ENCODE measurements at places on chromosomes 3 and 15.
A peak's percentile ranks its signal among the peaks of the same experiment; 100 is the strongest.

DNA sequence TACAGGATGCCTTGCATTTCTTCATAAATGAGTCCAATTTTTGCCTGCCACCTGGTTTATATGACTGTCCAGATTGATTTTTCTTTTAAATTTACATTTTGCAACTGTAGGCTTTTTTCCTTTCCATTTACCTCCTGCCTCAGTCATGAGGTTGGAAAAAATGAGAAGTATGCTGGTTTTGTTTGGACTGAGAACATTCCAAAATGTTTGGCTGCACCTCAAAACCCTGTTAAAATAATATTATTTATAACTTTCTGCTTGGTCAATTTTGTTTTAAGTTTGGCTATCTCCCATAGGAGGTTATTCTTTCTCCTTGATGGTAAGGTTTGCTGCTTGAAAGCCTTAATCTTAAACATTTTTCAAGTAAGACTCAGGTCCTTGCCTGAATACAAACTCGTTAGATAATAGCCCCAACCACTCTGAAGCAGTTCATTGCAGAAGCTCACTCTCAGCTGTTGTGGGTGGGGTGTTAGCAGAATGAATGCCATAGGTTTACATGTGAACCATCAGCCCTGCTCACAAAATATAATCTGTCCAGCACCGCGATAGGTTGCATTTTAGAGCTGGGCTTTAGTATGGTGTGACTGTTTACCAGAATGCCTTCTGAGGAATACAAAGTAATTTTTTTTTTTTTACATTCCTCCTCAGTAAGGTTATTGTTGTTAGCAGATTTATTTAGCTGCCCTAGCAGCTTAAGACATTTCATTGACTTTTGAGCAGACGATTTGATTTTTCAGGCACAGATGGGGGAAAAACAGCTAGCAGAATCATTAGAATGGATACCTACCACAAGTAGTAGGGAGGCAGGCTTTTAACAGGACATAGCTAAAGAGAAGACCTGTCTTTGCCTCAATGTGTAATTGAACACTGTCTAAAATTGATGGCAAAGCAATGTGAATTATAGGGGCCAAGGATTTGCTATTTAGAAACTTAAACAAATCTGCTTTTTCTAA is 630.8 kb upstream of the KCNMB2 start:
- DNase-seq: no peak

- no peak for DNase-seq
Measured at GRCh38 chr3:141996437-141996836, 120.0 kb downstream of the ATP1B3 start.

DNA sequence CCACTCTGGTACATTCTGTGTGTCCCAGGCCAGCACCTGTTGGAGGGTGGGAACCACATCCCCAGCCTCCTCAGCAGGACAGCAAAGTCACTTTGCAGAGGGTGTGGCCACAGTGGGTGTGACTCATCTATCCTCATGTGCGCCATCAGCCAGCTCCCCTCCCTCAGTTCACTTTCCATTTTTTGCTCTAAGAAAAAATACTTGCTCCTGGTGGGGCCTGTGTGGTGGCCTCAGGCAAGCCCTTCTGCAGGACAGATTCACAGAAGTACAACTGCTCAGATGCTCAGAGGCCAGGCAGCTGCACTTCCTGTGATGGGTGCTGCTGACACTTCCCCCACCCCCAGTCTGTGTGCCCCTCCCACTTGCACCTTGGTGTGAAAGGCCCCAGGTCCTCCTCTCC is 78.3 kb upstream of the ALDH1L1 start:
- no peak for DNase-seq

- peak; percentile 26 for DNase-seq
Measured at GRCh38 chr3:71050538-71051258, 532.8 kb downstream of the FOXP1 start.

DNA sequence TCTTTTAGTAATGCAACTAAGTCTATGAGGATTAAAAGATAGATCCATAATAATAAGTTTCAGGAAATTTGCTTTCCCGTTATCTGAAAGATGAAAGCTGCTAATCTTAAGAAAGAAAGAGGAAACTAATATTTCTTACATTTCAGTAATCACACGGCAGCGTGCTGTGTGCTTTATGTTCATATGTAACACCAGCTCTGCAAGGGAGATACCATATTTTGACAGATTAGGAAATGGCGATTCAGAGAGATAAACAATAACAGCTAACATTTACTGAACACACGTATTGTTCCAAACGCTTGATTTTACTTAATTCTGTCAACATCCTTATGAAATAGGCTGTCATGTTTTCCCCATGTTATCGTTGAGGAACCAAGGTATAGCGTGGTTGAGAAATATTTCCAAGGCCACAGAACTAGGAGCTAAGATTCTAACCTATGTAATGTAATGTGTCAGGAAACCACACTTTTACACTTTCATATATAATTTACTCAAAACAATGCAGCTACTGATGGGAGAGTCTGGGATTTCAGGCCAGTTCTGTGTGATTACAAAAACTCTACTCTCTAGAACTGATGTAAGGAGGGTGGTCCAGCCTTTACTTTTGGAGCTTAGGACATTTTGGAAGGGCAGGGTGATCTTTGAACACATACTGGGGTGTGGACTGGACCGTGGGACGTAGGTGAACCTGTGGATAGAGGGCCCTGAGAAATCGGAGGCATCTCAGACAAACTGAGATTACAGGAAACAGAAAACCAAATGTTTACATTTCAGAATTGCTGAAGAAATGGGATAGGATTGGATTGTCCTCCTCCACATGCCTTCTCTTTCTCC is 100.6 kb downstream of the IL1RAP start:
- DNase-seq: no peak

- no peak for DNase-seq
Measured at GRCh38 chr3:165440380-165440779, 244.2 kb upstream of the SLITRK3 start.

DNA sequence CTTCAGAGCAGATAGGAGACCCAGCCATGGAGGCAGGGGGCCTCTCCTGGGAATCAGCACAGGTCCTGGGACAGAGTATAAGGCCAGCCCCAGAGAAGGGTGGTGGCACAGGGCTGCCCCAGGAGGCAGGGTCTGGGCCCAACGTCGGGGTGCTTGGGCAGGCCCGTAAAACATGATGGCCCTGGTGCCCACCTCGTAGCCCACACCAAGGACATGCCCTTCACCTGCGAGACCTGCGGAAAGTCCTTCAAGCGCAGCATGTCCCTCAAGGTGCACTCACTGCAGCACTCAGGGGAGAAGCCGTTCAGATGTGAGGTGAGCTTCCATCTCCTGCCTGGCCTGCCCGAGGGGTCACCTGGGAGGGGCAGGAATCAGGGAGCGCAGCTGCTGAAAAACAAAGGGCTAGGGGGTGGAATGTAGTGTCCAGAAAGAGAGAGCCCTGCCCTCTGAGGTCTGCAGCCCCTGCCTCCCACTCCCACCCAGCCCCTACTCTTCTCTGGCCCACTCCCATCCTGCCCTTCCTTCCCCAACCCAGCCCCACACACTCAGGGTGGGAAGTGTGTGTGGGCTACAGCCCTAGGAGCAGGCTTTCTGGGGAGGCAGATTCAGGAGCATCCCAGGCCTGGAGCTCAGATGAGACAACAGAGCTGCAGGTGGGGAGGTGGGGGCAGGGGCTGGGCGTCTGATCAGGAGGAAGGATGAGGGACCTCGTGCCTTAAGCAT is 9.5 kb downstream of the ZBTB47 start:
- DNase-seq: no peak

DNA sequence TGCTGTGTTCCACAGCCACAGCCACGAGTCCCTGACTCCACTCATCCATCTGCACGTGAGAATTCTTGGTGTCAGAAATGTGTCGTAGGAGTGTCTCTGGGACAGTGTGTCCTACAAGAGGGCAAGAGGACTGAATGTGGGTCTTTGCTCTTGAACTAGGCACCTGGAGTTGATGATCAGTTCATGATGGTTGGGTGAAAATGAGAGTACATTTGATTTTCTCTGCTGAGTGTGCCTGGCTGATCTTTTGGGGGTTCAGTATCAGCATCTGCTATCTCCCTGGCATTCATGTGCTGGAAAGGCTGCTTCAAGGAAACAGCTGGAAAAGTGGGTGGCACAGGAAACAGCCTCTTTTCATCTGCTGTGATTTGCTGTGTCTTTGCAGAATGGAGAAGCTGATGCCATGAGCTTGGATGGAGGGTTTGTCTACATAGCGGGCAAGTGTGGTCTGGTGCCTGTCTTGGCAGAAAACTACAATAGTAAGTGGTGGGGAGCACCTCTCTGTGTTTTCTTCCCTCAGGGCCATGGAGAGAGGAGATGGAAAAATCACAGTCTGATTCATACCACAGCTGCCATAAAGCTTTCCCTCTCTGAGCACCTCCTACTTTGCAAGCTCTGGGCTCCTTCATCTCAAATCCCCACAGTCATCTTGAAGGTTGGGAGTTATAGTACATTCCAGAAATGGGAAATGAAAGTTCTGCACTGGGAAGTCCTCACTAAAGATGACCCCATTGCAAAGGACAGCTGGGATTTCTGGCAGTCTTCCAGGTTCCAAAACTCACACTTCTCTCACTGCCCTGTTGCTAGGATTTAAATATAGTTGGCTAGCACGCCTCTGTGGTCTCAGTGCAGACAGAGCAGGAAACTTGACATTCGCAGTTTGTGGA is 17.8 kb downstream of the TF start:
- no peak for DNase-seq

- DNase-seq: no peak
Measured at GRCh38 chr3:99509224-99509623, 129.2 kb upstream of the COL8A1 start.

- DNase-seq: peak; percentile 40
Measured at GRCh38 chr15:98421419-98422129, 226.8 kb upstream of the IGF1R start.

DNA sequence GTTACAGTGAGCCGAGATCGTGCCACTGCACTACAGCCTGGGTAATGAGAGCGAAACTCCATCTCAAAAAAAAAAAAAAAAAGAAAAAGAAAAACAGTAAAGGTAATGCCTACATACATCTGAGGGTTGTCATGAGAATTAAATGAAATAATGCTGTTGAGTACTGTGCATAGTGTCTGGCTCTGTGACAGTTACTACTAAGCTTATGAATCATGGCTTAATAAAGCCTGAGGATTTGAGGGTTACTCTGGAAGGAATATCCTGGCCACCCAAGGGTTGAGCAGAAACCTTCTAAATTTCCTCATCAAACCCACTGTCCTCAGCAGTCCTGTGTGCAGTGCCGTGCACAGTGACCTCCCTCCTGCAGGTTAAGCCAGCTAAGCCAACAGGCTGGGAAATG is 26.8 kb upstream of the ELP6 start:
- no peak for DNase-seq

DNA sequence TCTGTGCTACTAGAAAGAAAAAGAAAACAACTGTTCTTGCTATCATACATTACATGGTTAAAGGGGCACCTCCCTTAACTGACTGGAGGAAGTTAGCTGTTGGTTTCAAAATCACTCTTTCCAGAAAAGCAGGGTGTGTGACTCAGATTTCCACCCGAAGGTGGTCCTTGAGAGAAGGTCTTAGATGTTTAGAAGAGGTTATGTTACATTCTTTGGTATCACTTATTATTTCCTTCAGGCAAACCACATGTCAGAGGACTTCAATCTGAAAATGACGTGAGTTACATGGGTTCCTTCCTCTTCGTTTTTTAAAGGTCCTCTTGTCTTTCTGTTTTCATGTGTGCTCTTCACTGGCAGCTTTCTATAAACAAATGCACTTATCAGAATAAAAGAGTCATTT is 307.9 kb upstream of the CBLB start:
- DNase-seq: peak; percentile 63

GRCh38 chr15:42499858-42500609 is 4.6 kb downstream of the SNAP23 start:
- no peak for DNase-seq

DNA sequence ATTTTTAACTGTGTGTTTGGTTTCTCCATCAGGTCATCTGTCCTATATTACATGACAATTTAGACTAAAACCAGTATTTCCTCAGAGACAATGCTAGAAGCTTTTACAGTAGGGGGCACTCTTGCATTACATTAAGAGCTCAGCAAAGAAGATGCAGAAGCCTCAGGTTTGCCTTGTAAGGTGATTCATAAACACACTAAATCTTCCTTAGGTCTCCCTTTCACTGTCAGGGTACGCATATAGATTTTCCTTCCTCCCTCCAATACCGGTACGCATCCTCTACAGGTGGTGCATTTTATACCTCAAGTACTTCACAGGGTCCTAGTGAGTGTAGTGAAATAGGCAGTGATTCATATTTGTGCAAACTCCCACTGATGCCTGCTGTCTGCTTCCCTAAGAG is 46.5 kb downstream of the CD86 start:
- DNase-seq: no peak

DNA sequence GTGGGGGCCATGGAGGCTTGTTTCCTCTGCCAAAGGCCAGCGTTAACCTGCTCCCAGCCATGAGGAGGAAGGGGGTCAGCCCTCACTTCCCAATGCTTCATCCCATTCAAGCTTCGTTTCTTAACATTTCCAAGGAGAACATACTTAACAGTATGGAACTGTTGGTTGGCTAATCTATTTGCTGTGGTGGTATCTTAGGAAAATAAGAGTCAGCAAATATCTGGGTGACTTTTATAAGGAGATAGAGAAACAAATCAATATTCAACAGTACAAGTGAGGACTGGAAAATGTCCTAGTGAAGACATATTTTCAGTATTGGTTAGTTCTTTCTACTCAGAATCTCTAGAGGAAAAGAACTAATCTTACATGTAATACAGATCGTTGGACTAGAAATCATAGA is 223.8 kb upstream of the ARRDC4 start:
- DNase-seq: no peak

DNA sequence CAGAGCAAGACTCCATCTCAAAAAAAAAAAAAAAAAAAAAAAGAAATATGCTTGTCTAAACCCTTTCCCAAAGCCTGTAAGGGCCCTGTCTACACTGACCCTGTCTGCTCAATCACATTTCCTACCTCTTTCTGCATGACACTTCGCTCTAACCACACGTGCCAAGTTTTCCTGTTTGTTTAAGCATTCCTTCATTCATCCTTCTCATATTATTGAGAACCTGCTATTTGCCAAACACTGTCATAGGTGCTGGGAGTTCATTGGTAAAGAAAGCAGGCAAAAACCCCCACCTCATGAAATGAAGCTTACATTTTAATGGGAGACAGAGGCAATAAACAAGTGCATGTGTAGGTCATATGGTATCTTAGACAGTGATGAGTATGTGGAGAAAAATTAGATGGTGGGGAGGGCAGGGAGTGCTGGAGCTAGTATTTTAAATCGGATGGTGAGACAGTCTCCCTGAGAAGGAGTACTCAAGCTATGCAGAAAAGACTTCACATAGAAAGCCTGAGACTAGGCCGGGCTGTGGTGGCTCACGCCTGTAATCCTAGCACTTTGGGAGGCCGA is 48.0 kb downstream of the B3GNT5 start:
- DNase-seq: no peak

Data from stimulated activated CD4-positive, alpha-beta T cell treated with anti-CD3 and anti-CD28 coated beads, TNF-alpha, amount 100 ng/mL, for 48 hours (primary cell).